Esophagus squamous epithelium (tissue), 5 donors: ENCODE measurements at places on chromosomes 12 and 14.

GRCh38 chr12:5264006-5264405 is 167.9 kb upstream of the NTF3 start:
- no peak for DNase-seq
- no peak overlapping the region for H3K4me3 ChIP-seq
- no peak overlapping the region for H3K27ac ChIP-seq
- no peaks in the 10 kb centered on the region for H3K4me1 ChIP-seq
- no peaks in the 10 kb centered on the region for H3K27me3 ChIP-seq

DNA sequence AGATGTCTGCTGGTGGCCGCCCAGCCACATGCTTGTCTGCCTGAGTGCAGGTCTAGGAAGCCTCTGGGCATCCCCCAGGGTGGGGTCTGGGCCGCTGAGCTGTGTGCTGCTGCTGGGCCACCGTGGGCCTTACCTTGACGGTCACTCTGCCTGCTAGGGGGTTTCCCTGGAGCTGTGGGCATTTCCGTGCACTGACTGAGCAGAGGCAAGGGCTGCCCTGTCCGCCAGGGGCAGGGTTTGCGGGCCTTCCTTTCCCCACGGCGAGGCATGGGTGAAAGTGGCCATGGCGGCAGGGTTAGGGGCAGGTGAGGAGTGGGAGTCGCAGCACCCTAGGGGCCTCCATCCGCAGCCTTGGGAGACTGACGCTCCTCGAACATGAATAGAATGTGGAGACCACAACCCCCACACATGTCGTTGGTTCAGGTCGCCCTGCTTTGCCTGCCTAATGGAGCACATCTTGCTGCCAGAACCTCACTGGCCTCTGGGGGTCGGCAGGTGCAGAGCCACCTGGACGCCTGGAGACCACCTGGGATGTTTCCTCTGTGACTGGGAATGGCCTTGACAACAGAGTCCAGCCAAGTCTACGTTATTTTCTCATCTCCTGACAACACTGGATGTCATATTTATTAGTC is 2.5 kb downstream of the ZBTB42 start:
- peaks cover 36% of the 10 kb centered on the region for H3K4me1 ChIP-seq
- H3K4me3 ChIP-seq = no peak overlapping the region
- H3K36me3 ChIP-seq = no peaks in the 10 kb centered on the region
- no peak overlapping the region for H3K27ac ChIP-seq

GRCh38 chr12:79615596-79616560 is 74.9 kb downstream of the PAWR start:
- H3K27me3 ChIP-seq = no peaks in the 10 kb centered on the region
- H3K27ac ChIP-seq = no peak overlapping the region
- H3K4me3 ChIP-seq = no peak overlapping the region

DNA sequence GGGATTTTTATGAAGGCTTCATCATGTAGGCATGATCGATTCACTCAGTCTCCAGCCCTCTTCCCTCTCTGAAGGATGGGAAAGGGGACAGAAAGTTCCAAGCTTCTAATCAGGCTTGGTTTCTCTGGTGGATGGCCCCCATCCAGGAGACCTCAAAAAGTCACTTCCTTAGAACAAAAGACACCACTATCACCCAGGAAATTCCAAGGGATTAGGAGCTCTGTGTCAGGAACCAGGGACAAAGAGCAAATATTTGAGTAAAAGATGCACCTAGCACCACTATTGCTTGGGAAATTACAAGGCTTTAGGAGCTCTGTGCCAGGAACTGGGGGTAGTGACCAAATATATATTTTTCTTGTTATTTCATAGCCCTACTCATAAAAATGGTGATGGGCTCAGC is 33.6 kb upstream of the TMX1 start:
- H3K27ac ChIP-seq = no peak overlapping the region
- H3K36me3 ChIP-seq = no peaks in the 10 kb centered on the region
- H3K4me1 ChIP-seq = no peaks in the 10 kb centered on the region
- no peak for DNase-seq
- no peak overlapping the region for H3K4me3 ChIP-seq

GRCh38 chr12:92244036-92244435 is 98.4 kb upstream of the BTG1 start:
- H3K27ac ChIP-seq = peak overlapping the region; percentile 3
- H3K4me1 ChIP-seq = no peaks in the 10 kb centered on the region
- no peak for DNase-seq
- no peaks in the 10 kb centered on the region for H3K27me3 ChIP-seq
- H3K4me3 ChIP-seq = no peak overlapping the region
- H3K36me3 ChIP-seq = no peaks in the 10 kb centered on the region

- H3K4me3 ChIP-seq = no peak overlapping the region
- no peaks in the 10 kb centered on the region for H3K4me1 ChIP-seq
- H3K36me3 ChIP-seq = no peaks in the 10 kb centered on the region
- no peaks in the 10 kb centered on the region for H3K27me3 ChIP-seq
- no peak overlapping the region for H3K27ac ChIP-seq
Measured at GRCh38 chr14:71454513-71455332, 477.5 kb upstream of the RGS6 start.

GRCh38 chr14:95858893-95859292 is 17.7 kb upstream of the TUNAR start:
- DNase-seq = no peak
- H3K4me3 ChIP-seq = no peak overlapping the region
- no peaks in the 10 kb centered on the region for H3K4me1 ChIP-seq

- no peak overlapping the region for H3K4me3 ChIP-seq
- H3K36me3 ChIP-seq = peaks cover 25% of the 10 kb centered on the region
- no peak for DNase-seq
- no peaks in the 10 kb centered on the region for H3K4me1 ChIP-seq
Measured at GRCh38 chr12:46244997-46245396, 23.8 kb downstream of the SLC38A1 start.

DNA sequence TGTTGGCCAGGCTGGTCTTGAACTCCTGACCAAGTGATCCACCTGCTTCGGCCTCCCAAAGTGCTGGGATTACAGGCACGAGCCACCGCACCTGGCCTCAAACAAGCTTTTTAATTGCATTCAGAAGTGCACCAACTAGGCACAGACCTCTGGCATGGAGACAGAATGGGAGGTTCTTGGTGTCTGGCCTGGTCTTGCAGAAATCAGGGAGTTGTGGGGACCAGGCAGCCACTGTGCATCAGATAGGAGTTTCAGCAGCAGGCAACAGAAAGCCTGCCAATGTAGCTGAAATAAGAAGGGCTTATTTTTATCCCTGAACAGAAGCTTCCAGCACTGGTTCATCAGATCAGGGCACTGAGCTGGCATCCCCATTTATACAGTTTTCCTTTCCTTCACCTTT is 22.2 kb upstream of the TCL1B start:
- H3K27ac ChIP-seq = no peak overlapping the region
- DNase-seq = no peak
- peaks cover 11% of the 10 kb centered on the region for H3K4me1 ChIP-seq
- H3K4me3 ChIP-seq = no peak overlapping the region
- no peaks in the 10 kb centered on the region for H3K27me3 ChIP-seq

GRCh38 chr12:102629262-102629888 is 149.0 kb upstream of the IGF1 start:
- DNase-seq = no peak
- H3K27me3 ChIP-seq = no peaks in the 10 kb centered on the region
- no peak overlapping the region for H3K27ac ChIP-seq
- H3K4me1 ChIP-seq = no peaks in the 10 kb centered on the region
- H3K36me3 ChIP-seq = no peaks in the 10 kb centered on the region

GRCh38 chr12:122199484-122200355 is 3.8 kb upstream of the B3GNT4 start:
- H3K4me3 ChIP-seq = no peak overlapping the region
- H3K27me3 ChIP-seq = peaks cover 86% of the 10 kb centered on the region
- DNase-seq = no peak
- H3K4me1 ChIP-seq = peaks cover 7% of the 10 kb centered on the region

- H3K36me3 ChIP-seq = no peaks in the 10 kb centered on the region
- no peaks in the 10 kb centered on the region for H3K27me3 ChIP-seq
- H3K4me3 ChIP-seq = no peak overlapping the region
- peak overlapping the region; percentile 97 for H3K27ac ChIP-seq
- H3K4me1 ChIP-seq = peaks cover 35% of the 10 kb centered on the region
Measured at GRCh38 chr12:93381161-93381975, 3.6 kb downstream of the NUDT4 start.

- no peaks in the 10 kb centered on the region for H3K4me1 ChIP-seq
- H3K4me3 ChIP-seq = no peak overlapping the region
- H3K27me3 ChIP-seq = no peaks in the 10 kb centered on the region
- H3K36me3 ChIP-seq = no peaks in the 10 kb centered on the region
- H3K27ac ChIP-seq = no peak overlapping the region
Measured at GRCh38 chr14:55417955-55418354, 6.3 kb upstream of the ATG14 start.

- no peaks in the 10 kb centered on the region for H3K4me1 ChIP-seq
- no peaks in the 10 kb centered on the region for H3K27me3 ChIP-seq
- H3K27ac ChIP-seq = no peak overlapping the region
- H3K36me3 ChIP-seq = no peaks in the 10 kb centered on the region
- DNase-seq = no peak
Measured at GRCh38 chr12:77767756-77768343, 62.8 kb upstream of the NAV3 start.

DNA sequence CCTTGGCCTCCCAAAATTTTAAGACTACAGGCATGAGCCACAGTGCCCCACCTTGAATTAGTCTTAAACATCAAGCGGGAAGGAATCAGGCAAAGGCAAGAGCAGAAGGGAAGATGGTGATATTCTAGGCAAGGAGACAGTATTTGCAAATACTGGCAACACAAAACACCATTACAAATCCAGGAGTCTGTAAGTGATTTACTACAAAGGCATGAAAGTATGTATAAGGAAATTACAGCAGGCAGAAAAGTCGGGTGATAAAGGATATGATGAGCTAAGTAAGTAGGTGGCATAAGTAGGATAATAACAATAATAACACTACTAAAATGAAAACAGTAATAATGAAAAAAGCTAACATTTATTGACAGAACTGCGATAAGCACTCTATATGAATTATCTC is 28.5 kb downstream of the FMNL3 start:
- no peak for DNase-seq
- no peak overlapping the region for H3K27ac ChIP-seq
- no peaks in the 10 kb centered on the region for H3K36me3 ChIP-seq
- H3K4me1 ChIP-seq = peaks cover 18% of the 10 kb centered on the region

DNA sequence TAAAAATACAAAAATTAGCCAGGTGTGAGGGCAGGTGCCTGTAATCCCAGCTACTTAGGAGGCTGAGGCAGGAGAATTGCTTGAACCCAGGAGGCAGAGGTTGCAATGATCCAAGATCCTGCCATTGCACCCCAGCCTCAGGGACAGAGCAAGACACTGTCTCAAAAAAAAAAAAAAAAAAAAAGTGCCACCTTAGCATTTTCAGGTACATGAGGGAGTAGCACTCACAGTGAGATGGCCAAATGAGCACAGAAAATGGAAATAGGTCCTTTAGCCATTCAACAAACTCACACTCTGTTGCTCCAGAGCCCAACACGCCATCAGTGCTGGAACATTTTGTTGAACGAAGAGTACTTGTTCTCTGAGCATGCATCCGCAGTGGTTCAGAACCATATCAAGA is 75.2 kb upstream of the MYL2 start:
- no peak overlapping the region for H3K27ac ChIP-seq
- no peak for DNase-seq
- H3K27me3 ChIP-seq = no peaks in the 10 kb centered on the region
- H3K4me1 ChIP-seq = no peaks in the 10 kb centered on the region
- H3K36me3 ChIP-seq = no peaks in the 10 kb centered on the region

- H3K27me3 ChIP-seq = no peaks in the 10 kb centered on the region
- peaks cover 42% of the 10 kb centered on the region for H3K4me1 ChIP-seq
- DNase-seq = no peak
- H3K27ac ChIP-seq = peak overlapping the region; percentile 85
Measured at GRCh38 chr14:49971156-49972130, 78.6 kb downstream of the ARF6 start.

DNA sequence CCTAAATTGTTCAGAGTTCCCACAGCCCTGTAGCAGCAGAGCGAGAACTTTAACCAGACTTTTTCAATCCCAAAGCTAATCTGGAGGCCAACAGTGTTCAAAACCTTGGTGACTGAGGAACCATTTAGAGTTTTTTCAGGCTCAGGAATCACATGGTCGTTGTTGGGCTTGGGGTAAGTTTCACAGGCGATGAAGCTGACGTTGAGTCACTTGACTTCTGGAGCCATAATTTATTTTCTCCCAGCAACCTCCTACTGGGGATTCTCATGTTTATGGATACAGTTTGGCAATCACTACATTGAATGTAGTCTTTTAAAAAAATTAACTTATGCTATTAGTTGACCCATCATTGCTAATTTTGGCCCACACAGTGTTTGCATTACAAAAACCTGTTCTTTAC is 34.5 kb downstream of the SSPN start:
- no peaks in the 10 kb centered on the region for H3K27me3 ChIP-seq
- DNase-seq = no peak
- H3K4me1 ChIP-seq = peaks cover 10% of the 10 kb centered on the region
- no peaks in the 10 kb centered on the region for H3K36me3 ChIP-seq
- no peak overlapping the region for H3K4me3 ChIP-seq
- H3K27ac ChIP-seq = no peak overlapping the region

DNA sequence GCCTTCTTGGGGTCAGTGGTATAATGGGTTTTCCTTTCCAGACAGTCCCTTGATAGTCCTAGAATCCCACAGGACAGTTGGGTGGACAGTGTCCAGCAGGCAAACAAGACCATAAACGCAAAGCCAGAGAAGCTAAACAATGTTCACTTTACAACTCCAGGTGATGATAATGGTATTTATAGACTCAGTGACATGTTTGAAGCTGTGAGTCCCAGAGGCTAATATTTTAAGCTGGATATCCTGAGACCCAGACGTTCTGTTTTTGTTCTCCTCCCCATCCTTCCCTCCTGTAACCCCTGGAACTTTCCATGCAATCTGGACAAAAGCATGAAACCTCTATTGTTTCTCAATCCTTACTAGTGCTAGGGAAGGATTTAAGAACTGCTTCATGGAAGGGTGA is 121.0 kb downstream of the ZFP36L1 start:
- H3K36me3 ChIP-seq = no peaks in the 10 kb centered on the region
- H3K4me1 ChIP-seq = peaks cover 68% of the 10 kb centered on the region
- no peak for DNase-seq
- H3K27me3 ChIP-seq = no peaks in the 10 kb centered on the region
- H3K4me3 ChIP-seq = no peak overlapping the region
- H3K27ac ChIP-seq = peak overlapping the region; percentile 86

- H3K36me3 ChIP-seq = peaks cover 5% of the 10 kb centered on the region
- H3K4me1 ChIP-seq = peaks cover 17% of the 10 kb centered on the region
- peak overlapping the region; percentile 13 for H3K4me3 ChIP-seq
Measured at GRCh38 chr12:132162508-132163031, 18.3 kb downstream of the NOC4L start.

DNA sequence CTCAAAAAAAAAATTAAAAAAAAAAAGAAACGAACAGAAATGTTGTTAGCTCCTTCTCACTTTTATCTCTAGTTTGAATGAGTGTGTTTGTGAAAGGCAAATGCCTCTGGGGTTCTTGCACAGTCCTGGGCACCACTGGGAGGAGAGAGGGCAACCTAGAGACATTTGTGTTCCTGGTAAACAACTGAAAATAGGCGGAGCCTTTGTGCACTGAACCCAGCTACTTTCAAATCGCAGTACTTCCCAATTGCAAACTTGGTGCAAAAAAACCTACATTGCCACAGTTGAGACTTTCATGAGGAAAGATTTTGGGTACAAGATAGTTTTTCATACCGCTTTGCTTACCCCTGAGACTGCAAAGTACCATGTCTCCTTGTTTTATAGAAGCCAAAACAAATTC is 430.0 kb downstream of the ZFP36L1 start:
- H3K27me3 ChIP-seq = no peaks in the 10 kb centered on the region
- no peak overlapping the region for H3K27ac ChIP-seq
- H3K4me1 ChIP-seq = peaks cover 17% of the 10 kb centered on the region
- no peaks in the 10 kb centered on the region for H3K36me3 ChIP-seq
- no peak overlapping the region for H3K4me3 ChIP-seq
